ENCODE measurements at places on chromosomes 11 and 22.
A peak's percentile ranks its signal among the peaks of the same experiment; 100 is the strongest.

- no peak for DNase-seq
Observed at GRCh38 chr22:16936625-16937024, 71.4 kb downstream of the GAB4 start.

GRCh38 chr22:49992921-49993648, 19.5 kb downstream of the IL17REL start:
- DNase-seq, result peak; percentile 7

DNA sequence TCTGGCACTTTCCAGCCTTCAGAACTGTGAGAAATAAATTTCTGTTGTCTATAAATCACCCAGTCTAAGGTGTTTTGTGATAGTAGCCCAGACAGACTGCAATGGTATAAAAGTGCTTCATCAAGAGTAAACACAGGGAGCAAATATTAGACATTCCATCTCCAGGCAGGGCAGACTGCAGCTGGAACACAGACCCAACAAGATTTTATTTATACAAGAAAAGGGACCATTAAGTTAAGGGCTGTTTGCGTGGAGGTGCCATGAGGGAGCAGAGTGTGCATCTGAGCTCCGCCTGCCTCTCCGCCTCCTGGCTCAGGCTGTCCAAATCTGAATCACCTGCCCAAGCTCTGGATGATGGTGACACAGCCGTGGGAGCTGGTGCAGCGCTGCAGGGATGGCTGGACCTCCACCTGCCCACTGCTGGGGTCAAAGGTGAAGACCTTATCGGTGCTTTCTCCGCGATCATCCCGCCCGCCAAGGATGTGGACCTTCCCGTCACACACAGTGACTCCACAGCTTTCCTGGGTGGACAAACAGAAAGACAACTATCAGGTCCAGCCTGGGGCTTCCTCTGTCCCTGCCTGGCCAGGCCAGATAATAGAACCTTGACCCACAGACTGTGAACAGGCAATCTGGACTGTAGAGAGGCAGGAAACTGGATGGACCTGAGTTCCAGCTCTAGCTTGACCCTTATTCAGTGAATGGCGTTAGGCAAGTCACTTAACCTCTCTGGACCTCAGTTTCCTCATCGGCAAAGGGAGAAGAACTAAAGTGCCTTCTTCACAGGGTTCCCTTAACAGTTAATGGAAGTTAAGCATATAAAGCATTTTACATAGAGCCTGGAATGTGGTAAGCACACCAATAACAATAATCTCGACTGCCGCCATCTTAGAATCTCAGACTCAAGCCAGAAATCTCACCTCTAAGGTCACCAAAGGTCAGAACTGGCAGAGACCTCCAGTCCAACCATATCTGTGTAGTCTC, 10.5 kb downstream of the KLHL35 start:
- no peak for DNase-seq

DNA sequence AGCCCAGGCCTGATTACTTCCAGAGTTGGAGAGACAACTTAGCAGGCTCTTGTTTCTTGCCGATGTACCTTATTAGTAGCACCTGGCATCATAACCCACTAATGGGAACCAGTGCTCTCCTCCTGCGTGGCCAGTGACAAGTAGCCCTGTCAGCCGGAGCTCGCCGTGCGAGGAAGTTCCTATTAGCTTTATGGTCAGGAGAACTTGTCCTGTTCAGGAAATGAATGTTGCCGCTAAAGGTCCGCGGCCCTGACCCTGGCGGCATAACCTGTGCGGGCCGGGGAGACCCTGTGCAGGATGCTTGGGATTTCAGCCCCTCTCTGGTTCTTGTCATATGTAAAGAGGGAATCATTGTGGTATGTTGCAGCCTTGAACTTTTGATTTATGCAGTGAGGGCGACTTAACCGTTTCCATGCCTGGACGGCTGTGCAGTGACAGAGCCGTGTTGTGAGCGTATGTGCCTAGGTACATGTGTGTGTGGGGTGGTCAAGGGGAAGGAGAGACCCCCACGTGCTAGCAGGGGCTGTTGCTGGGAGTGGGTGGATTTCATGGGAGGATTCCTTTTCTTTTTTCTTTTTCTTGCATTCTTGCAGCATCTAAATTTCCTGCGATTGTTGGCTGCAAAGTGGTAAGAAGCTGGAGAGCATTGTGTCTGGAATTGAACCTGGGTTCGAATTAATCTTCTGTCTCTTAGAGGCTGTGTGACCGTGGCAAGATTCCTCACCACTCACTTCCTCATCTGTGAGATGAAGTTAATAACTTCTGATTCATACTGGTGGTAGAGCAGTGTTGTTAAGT, 15.2 kb downstream of the ZBTB16 start:
- DNase-seq, result no peak

- DNase-seq, result no peak
Observed at GRCh38 chr11:76676636-76677457, 6.3 kb upstream of the LRRC32 start.

DNA sequence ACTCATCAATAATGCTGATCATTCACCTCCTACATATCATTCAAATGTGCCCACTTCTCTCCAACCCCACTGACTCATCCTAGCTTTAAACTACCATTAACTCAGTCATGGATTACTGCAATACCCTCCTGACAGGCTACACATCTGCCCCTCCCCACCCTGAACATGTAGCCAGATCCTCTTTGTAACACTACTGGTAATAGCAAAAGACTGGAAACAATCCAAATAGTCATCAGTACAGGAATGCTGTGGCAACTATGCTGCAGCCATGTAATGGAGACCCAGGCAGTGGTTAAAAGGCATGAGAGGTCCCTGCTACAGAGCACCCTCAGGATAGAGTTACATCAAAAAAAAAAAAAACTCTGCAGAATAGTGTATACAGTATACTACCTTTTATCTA, 16.6 kb downstream of the SLC43A3 start:
- peak; percentile 57 for DNase-seq

- no peak for DNase-seq
Observed at GRCh38 chr11:61053191-61053590, 49.1 kb upstream of the CD5 start.

GRCh38 chr11:94948070-94948617, 25.2 kb downstream of the CWC15 start:
- peak; percentile 69 for DNase-seq

GRCh38 chr11:41713030-41713429, 253.6 kb upstream of the LRRC4C start:
- no peak for DNase-seq

GRCh38 chr11:99200720-99201119, 180.0 kb downstream of the CNTN5 start:
- DNase-seq, result no peak

- no peak for DNase-seq
Observed at GRCh38 chr11:111329306-111330204, 31.2 kb downstream of the POU2AF3 start.

DNA sequence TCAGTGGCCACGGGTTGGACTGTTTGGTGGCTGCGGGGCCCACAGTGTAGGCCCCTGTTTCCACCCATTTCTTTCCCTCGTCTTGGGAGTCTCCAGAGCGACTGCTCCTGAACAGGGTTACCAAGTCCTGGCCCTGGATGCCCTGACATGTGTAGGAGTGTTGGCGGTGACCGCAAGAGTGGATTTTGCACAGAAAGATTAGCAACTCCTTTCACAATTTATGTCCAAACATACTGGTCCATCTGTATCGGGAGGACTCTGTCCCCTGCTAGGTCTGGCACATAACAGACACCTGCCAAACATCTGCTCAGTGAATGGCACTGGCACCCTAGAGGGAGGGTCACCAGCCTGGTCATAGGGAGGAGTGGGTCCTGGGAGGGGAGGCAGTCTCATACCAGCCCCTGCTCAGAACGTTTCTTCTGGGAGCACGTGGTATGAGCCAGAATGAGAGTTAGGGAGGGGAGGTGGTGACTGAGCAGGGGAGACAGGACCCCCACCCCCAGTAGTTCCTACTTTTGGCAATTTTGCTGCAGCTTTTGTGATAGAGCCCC, 3.4 kb upstream of the APOA1 start:
- no peak for DNase-seq

DNA sequence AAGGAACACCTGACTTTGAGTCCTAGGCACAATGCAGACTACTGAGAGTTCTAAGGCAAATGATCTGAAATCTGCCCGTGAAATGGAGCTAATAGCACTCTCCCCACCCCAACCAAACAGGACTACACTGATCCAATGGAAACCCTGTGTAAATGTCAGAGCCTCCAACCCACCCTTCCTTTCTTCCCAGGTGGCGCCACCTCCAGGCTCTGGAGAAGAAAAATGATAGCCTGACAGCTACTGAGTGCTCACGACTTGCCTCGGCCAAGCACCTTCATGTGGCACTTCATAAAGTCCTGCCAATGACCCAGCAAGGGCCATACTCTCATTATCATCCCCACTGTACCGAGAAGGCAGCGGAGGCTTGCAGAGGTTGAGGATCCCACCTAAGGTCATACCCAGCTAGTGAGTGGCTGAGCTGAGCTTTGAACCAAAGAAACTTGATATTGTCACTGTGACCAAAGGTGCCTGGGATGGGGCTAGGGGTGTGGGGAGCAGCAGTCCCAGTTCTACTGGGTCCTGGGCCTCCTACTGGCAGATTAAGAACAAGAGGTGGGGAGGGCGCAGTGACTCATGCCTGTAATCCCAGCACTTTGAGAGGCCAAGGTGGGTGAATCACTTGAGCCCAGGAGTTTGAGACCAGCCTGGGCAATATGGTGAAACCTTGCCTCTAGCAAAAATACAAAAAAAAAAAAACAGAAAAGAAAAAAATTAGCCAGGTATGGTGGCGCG, 20.5 kb downstream of the TST start:
- no peak for DNase-seq

- DNase-seq, result no peak
Observed at GRCh38 chr11:122709039-122709760, 53.7 kb downstream of the UBASH3B start.

GRCh38 chr11:104443387-104443786, 279.4 kb upstream of the PDGFD start:
- no peak for DNase-seq

DNA sequence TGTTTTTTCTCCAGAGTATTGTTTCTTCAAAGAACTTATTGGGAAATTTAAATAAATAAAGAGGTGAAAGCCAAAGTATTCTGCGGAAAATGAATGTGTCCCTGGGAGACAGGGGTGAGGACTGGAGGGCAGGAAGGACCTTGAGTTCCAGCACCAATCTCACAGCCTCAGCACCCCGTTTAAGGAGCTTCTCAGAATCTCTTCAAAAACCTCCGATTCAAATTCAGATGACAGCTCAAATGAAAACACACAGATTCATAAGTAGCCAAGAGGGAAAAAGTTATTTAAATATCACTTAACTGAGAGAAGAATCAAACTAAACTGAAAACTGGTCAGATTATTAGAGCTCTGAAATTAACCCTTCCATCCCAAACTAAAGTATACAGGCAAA, 12.5 kb downstream of the MTMR2 start:
- DNase-seq, result no peak

GRCh38 chr22:47550524-47551430, 788.3 kb downstream of the TBC1D22A start:
- DNase-seq, result no peak

- DNase-seq, result no peak
Observed at GRCh38 chr11:119418759-119419158, 4.2 kb downstream of the THY1 start.

GRCh38 chr22:40426594-40427333, 56.4 kb downstream of the SGSM3 start:
- no peak for DNase-seq

DNA sequence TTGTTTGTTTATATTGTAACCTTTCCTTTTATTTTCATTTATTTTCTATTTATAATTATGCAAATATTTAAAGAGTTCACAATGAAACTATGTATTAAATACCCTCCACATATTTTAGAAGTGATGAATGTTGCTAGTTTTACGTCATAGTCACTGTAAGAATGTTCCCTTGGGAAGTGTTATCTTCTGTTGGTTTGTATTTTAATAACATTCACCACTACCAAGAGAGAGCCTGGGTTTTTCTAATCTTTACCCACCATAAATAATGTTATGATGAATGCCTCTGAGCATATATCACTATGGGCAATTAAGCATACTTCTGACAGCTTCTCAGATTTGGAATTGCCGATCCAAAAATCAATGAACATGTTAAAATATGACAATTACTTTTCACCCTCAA, 80.7 kb downstream of the GGT1 start:
- peak; percentile 10 for DNase-seq

GRCh38 chr22:24758164-24758799, 16.2 kb downstream of the PIWIL3 start:
- DNase-seq, result no peak

DNA sequence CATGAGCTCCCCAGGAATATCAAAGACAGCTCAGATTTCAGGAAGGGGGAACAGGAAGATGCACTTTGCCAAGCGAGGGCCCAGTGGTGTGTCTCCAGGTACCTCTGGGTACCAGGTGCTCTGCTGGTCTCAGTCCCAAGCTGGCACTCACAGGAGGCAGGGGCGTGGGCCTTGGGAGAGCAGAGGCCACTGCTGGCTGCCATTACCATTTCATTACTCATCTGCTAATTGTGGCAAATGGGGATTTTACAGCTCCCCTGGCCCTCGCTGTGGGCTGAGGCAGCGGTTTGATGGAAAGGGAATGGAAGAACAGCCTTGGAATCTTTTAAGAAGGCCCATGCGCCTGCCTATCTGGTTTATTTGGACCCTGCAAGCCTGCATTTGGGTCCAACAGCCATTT, 192.0 kb upstream of the NAV2 start:
- no peak for DNase-seq

DNA sequence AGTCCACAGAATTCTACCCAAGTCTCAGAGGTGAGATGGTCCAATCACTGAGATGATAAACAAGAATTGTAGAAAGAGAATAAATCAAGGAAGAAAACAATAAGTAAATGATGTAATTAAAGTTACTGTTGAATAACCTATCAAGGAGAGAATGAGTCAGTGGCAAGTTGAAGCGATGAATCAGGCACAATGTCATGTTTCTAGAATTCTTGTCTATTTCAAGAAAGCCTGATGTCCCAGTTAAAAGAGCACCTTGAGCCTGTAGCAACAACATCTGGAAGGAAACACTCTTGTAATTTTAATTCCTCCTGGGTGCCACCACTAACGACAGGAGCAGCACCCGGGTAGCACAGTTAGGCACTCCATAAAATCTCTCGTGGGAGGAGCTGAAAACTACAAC, 67.9 kb upstream of the SLC35C1 start:
- DNase-seq, result peak; percentile 11

- no peak for DNase-seq
Observed at GRCh38 chr22:23122216-23122957, 19.4 kb downstream of the RSPH14 start.

- no peak for DNase-seq
Observed at GRCh38 chr11:64604458-64605243, 13.6 kb downstream of the SLC22A12 start.

- no peak for DNase-seq
Observed at GRCh38 chr22:50267591-50268390, 2.4 kb downstream of the MAPK11 start.

GRCh38 chr11:112881461-112881860, 79.8 kb upstream of the NCAM1 start:
- DNase-seq, result no peak

DNA sequence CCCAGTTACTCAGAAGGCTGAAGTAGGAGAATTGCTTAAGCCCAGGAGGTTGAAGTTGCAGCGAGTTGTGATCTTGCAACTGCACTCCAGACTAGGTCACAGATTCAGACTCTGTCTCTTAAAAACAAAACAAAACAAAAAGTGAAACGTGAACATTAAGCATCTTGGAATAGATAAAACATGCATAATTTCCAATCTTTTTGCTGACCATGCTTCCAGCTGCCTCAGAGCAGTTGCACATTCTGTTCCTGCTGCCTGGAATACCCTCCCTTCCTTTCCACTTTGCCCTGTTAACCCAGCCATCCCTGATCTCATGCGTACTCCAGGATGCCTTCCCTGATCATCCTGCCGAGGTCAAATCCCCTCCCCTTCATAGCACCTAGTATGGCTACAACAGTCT, 718 bp upstream of the CCDC88B start:
- no peak for DNase-seq

GRCh38 chr22:45768490-45768889, 96.9 kb downstream of the ATXN10 start:
- no peak for DNase-seq

- DNase-seq, result peak; percentile 16
Observed at GRCh38 chr22:39748877-39749276, 144.7 kb downstream of the ENTHD1 start.

All from AG09309 (cell line).